ENCODE measurements at places on chromosomes 1 and 21.

DNA sequence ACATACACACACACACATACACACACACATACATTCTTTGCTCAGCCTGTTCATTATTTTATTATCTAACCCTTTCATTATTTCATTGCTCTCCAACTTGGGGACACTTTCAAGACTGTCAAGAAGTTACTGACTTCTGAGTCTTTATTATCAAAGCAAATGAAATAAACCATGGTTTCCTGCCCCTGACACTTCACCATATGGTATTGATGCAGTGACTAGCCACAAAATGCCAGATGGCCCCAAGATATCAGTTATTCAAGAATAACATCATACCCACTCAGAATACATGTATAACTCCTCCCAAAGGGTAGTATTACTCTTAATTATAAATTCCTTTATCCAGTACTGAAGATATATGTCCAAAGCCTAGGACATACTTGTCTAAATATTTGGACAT is 197.3 kb downstream of the MRPL39 start:
- DNase-seq = no peak

GRCh38 chr1:27395441-27396195 is 3.2 kb downstream of the GPR3 start:
- peak; percentile 73 for DNase-seq

- no peak for DNase-seq
These were observed 48.6 kb downstream of the TMPRSS15 start for GRCh38 chr21:18354947-18355346.

DNA sequence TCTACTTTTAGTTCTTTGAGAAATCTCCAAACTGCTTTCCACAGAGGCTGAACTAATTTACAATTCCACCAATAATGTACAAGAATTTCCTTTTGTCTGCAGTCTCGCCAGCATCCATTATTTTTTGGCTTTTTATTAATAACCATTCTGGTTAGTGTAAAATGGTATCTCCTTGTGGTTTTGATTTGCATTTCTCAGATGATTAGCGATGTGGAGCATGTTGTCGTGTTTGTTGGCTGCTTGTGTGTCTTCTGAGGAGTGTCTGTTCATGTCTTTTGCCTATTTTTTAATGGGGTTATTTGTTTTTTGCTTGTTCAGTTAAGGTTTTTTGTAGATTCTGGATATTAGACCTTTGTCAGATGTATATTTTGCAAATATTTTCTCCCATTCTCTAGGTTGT is 131.5 kb downstream of the MAST2 start:
- no peak for DNase-seq

GRCh38 chr21:15722591-15723324 is 7.0 kb upstream of the USP25 start:
- no peak for DNase-seq

- DNase-seq = no peak
These were observed 9.6 kb downstream of the DISC1 start for GRCh38 chr1:231636157-231636556.

GRCh38 chr1:11566042-11566850 is 87.3 kb downstream of the DISP3 start:
- no peak for DNase-seq

- no peak for DNase-seq
These were observed 12.3 kb upstream of the DHX9 start for GRCh38 chr1:182826892-182827291.

DNA sequence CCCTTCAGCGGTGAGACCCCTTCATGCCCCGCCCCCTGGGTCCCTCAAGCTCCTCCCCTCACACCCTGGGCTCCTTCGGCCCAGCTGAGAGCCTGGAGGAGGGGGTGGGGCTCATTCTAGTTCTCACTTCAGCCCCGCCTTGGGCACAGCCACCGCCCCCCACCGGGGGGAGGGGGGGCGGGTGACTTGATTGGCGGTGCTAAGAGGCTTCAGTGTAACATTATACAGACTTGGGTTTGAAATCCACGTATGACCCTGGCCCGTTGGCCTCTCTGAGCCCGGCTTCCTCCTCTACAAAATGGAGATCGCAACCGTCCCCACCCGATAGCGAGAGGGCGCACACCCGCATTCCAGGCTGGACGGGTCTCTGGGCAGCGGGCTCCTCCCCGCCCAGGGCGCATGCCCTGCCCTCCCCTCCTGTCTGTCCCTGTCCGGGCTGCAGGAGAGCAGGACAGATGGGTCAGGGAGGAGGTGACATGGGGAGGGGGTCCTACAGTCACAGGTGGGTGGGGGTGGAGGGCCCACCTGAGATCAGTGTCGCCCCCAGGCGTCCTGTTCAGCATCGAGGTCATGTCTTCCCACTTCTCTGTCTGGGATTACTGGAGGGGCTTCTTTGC is 5.1 kb downstream of the CLCNKB start:
- DNase-seq = no peak

DNA sequence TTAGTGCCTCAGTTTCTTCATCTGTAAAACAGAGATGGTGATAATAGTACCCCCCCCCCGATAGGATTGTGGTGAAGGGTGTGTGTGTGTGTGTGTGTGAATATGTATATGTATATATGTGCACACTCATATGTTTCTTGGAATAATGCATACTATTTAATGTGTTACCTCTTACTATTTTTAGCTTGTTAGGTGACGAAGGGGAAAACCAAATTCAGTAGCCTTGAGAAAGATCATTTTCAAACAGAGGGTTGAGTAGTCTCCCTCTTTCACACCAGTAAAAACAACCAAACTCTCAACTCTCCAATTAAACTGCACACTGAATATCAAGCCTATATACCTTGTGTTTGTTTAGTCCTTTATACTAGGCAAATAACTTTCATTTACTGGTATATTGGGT is 75.7 kb downstream of the NTMT2 start:
- no peak for DNase-seq

DNA sequence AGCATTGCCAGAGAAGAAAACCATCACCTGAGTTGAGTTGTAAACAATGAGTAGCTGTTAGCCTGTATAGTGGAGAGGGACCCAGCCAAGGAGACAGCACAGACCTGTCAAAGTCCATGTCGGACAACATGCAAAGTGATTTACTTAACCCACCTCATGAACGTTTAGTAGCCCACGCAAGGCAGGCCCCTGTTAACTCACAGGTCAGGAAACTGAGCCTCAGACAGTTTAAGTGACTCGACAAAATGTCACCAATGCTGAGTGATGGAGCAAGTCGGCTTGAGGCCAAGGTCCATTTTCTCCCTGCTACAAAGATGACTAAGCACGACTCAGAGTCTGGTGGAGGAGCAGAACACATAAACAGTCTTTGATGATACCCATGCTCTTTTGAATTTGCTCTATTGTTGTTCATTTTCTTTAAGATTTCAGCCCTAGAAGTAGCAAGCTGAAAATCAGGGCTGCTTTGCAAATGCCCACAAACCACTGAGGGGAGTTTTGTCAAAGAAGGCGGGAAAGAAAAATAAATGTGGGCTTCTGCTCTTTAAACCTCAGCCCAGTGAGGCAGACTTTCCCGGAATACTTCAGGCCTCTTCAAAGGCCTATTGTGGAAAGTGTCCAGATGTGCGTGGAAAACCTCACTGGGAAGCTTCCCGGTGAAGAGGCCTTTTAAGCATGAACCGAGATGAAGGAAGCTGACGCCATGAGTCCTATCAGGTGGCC is 83.8 kb upstream of the HOOK1 start:
- no peak for DNase-seq

- no peak for DNase-seq
These were observed 10.9 kb downstream of the LRRC71 start for GRCh38 chr1:156931211-156931952.

- DNase-seq = no peak
These were observed at the start of gene DMBX1 for GRCh38 chr1:46489638-46490405. Gene DMBX1, plus strand, starts transcription at chr1:46489836. Its CDS starts 17,175 bp downstream, at chr1:46507011.

- DNase-seq = no peak
These were observed 1453.2 kb downstream of the PLA2G4A start for GRCh38 chr1:188281921-188282320.

DNA sequence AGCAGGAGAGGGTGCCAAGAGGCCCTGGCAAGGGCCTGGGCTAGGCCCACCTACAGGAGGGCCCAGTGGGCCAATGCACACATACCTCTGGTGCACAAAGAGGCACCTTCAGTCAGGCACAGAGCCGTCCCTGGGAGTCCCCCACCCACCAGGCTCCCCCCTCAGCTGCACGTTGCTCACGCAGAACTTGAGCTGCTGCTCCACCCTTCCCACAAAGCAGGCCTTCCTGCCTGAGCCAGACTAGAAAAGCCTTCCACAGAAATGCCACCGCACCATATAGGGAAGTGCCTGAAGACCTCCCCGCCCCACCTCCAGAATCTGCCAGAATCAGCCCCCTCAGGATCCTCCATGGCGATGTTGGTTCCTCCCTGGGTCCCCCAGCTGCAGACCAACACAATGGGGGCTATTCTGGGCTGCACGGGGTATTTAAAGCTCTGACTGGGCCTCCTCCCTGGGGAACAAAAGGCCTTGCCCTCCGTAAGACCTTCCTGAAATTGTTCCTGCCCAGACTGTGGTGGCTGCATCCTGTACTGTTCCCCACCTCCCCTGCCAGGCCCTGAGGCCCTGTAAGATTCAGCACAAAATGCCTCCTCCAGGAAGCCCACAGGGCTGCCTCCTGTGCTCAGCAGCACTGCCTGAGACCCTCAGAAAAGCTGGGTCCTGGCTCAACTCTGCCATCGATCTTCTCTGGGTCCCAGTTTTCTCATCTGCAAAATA is 27.2 kb downstream of the HSPG2 start:
- DNase-seq = peak; percentile 23

DNA sequence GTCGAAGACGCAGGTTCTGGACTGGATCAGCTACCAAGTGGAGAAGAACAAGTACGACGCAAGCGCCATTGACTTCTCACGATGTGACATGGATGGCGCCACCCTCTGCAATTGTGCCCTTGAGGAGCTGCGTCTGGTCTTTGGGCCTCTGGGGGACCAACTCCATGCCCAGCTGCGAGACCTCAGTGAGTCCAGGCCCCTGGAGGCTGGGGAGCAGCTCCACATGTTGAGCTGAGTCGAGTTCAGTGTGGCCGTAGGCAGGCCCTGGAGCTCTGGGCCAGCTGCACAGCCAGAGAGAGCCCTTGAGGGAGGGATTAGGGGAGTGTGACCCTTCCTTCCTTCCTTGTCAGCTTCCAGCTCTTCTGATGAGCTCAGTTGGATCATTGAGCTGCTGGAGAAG is 1.6 kb downstream of the ELF3 start:
- DNase-seq = no peak

GRCh38 chr1:34398916-34399275 is 222.2 kb downstream of the C1orf94 start:
- DNase-seq = no peak

- no peak for DNase-seq
These were observed 1135.2 kb downstream of the AMY1C start for GRCh38 chr1:104884939-104885338.

GRCh38 chr1:59577774-59578173 is 237.0 kb upstream of the HOOK1 start:
- DNase-seq = no peak

DNA sequence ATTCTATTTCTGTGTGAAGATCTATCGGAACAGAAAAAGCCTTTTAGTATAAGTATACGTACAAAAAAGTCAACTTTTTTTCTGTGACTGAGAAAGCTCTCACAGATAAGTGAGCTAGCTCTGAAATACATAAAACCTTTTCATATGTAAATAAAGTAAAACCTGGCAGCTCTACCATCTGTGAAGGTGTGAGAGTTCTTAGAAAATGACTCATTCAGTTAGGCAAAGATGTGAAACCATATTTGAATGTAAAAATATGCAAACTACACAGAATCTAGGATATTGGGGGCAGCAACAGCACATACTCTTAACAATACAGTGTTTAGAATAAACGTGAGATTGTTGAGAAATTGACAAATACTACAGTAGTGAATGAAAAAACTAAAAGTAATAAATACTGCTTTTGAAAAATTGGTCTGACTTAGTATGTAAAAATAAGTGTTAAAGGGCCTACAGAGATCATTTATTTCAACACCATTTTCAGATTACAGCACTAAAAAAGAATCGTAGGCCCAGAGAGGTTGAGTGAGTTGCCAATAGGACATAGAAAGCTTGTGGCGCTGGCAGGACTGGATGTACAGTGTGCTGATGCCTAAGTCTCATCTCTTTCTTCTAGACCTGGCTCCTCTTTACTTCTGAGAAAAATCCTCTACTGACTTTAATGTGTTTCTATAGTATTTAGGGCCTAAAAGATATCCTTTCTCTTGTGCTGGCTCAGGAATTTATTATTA is 19.8 kb downstream of the ATP6V1G3 start:
- peak; percentile 49 for DNase-seq

DNA sequence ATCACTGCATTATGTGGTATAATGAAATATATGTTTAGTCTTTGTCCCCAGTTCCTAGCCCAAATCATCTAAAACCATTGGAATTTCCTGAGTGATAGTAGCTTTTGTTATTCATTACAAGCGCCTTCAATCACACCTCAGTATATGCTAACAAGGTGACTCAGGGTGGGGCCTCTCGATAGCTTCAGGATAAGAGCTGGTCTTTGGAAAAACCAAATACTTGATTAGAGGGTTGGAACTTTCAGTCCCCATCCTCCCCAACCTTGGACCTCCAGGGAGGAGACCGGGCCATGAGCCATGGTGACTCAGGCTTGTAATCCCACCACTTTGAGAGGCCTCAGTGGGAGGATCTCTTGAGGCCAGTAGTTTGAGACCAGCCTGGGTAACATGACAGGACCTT is 5.1 kb upstream of the BRDT start:
- DNase-seq = no peak

- no peak for DNase-seq
These were observed 3902.5 kb downstream of the SRGAP2C start for GRCh38 chr1:125087247-125087646.

DNA sequence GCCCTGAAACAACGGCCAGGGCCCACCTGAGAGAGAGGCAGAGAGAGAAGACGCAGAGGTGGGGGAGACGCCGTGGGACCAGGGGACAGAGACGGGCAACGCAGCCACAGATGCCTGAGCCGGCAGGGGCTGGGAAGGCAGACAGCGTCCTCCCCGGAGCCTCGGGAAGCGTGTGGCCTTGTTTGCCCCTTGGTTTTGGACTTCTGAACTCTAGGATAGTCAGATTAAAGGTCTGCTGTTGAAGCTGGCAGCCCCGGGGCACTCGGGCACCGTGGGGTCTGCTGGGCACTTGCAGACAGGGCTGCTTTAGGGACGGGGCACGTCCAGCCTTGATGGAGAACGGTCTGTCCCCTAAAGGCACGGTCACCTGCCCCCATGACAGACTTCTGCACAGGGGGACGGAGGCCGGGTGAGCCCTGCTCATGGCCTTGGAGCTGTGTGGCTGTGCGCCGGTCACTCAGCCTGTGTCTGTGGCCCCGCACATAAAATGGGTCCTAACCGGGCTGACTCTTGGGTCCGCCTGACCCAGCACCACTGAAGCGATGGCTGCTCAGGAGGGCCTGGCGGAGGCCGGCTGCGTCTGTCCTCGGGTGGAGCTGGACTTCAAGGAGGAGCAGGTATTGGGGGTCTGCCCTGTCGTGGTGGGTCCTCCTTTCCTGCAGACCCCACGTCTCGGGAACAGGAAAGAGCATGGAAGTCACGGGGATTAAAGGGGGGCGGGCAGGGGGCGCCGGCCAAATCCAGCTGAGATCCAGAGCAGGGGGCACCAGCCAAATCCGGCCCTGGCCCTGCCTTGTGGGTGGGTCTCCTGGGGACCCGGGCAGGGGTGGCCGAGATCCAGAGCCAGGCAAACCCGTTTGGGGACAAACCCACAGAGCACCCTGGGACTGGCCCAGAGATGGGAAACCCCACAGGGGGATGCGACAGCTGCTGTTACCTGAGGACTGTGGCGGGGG is 9.6 kb upstream of the RNF223 start:
- DNase-seq = no peak
